ENCODE measurements at places on chromosomes 6 and 20.

- DNase-seq: no peak
Observed at GRCh38 chr20:63115651-63116411, 100.1 kb downstream of the YTHDF1 start.

DNA sequence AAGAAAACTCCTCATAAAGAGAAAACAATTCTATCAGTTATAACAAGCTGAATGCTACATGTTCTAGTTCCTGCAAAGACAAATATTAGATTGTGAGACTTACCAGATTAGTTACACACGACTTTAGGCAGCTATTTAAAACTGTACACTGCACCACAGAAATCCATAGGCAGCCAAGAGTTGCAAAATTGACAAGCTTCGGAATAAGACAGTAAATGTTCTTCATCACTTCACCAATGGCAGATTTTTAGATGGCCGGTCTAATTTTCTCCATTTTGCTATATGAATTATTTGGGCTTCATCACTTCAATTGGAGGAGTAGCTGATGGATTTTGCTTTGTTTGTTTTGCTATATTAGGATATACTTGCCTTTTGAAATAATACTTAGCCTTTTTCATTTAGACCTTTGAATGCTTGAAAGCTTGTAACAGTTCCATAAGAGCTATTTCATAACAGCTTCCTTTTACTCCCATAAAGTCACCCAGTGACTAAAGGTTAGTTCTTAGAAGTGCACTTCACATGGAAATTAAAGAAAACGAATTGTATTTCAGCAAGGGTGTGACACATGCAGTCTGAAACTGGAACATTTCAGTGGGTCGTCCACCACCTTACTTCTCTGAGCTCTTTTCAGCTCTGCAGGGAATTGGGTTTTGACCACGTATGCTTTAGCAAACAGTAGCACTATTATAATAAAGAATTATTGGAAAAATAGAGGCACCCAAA, at the start of gene ROS1:
ROS1 (minus strand) TSS at position 512 of the 723 bp plus-strand sequence; CDS start at position 226, 286 bp downstream.
- no peak for DNase-seq

GRCh38 chr20:13756551-13756950, 28.2 kb downstream of the ESF1 start:
- DNase-seq: no peak

GRCh38 chr6:105791179-105791578, 295.0 kb upstream of the PRDM1 start:
- no peak for DNase-seq

DNA sequence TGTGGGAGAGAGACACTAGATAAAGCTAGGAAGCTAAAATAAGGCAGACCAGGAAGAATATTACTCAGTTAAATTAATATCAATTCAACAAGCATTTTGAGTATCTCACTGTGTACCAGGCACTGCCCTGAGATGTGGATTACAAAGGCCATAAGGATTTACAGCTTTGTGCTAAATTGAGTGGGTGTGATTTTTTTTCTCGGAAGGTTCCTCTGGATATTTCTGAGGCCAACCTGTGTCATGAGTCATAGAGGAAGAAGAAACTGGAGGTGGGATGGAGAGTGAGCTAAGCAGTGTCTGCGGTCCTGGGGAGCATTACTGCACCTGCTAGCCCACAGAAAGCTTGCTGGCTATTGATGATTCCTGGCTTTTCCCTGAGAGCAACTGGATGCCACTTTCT, 135.2 kb downstream of the RFPL4B start:
- no peak for DNase-seq

DNA sequence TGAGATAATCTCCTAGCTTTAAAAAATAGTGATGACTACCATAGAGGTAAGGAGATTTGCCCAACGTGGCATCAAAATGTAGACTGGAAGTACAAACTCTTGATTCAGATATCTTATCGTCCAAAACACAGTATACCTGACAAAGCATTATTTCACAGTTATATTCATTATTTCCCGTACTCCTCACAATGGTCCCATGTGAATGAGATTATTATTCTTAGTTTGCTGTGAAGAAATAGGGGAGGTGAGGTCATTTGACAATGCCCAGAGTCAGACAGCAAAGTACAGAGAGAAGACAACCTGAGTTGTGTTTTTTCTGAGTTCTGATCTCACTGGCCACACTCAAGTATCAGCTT, 1.2 kb upstream of the TFB1M start:
- no peak for DNase-seq

DNA sequence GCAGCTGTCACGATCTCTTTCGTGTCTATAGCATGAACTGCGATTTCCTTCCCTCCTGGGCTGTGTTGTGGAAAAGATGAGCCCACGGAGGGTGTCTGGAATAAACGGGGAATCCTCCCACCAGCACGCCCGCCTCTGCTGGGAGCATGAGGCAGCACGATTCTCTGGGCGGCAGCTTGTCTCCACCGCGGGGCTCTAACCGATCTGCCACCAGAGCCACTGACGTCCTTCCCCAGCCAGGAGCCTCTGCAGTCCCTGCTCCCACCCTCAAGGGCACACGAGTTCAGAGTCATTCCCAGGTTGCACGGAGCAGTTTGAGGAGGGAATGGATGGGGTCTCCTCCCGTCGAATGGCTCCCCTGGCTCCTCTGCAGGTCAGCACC, 197.6 kb downstream of the DLL1 start:
- no peak for DNase-seq

DNA sequence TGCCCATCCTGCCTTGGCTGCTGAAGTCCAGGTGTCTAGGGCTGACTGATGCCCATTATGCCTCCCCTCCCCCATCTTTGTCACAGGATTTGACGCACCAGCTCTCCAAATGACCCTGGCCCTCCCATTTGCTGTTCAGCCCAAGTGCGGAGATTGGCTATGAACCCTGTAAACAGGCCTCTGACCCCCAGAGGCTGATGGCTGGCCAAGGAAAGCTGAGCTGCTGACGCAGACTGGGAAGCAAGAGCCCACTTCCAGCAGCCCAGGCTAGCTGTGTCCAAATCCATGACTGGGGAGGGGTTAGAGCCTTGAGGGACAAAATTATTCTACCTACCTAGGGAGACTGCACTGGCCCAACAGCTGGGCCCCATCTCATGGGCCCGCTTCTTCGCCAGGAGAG, 797 bp upstream of the GNRH2 start:
- no peak for DNase-seq

DNA sequence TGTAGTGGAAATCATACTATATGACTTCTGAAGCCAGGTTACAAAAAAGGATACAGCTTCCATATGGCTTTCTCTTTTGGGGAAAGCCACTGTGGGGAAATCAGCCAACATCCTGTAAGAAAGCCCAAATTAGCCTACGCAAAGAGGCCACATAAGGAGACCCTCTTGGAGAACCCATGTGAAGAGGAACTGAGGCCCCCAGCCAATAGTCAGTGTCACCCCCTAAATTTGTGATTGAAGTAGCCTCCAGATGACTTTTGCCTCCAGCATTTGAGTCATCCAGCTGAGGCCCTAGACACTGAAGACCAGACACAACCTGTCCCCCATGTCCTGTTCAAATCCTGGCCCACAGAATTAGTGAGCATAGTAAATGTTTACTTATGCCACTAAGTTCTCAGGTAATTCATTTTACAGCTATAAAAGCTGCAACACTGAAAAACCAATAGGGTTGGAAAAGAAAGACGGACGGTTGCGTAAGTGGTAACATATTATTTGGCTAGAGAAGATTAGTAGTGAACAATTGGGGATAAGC, 60.4 kb downstream of the HMGCLL1 start:
- DNase-seq: no peak

GRCh38 chr6:13987400-13987865, 62.7 kb downstream of the RNF182 start:
- no peak for DNase-seq

- no peak for DNase-seq
Observed at GRCh38 chr6:43491750-43492661, 14.6 kb downstream of the TJAP1 start.

- DNase-seq: no peak
Observed at GRCh38 chr6:90993770-90994169, 406.9 kb upstream of the MAP3K7 start.

- no peak for DNase-seq
Observed at GRCh38 chr6:2885967-2886735, 17.0 kb downstream of the SERPINB9 start.

DNA sequence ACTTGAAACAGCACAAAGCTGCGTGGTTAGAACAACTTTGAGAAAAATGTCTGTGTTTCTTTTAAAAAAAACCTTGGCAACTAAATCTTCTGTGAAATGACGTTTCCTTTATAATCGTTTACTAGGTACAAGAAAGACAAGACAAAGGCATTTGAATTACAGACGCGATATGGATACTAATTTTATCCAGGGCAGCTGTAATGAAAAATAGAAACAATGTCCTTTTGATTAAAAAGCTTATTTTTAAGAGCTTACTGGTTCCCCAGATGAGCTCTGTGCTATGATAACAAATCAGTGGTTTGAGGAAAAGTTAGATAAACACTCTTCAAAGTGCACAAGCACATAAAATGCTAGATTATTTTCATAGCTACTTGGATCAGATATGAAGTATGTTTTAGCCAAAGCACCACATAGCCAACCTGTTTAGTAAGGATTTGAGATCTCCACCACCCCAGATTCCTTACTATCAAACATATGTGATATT, 1.6 kb upstream of the SYNCRIP start:
- DNase-seq: no peak

DNA sequence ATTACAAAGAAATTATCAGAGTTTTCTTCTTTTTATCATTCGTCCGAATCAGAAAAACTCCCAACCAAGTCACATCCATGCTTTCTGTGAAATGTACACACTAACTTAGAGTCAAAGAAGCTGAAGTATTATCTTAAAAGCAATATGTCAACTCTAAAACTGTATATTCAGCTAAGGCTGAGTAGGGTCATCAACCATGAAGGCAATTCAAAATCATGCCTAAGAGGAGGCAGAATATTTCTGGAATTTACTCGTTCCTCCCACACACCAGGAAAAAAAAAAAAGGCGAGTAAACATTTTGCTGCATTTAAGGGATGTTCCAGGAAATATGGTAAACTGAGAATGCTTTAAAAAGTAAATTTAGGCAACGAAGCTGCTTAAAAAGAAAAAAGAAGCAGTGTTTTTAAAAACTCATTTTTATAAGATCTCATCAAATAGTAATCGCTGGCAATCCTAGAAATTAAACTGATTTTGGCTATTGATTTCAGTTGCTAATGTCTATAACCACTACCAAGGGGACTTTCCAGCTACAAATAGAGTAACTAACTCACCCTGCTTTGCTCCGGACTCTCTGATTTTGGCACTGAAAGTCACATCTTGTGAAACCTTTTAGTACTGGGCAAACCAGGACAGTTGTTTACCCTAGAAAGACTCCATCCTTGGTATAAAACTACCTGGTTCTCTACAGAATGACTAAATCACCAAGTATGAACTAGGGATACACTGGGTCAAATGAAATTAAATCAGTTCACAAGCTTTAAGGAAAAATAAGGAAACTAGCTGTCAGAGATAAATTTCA, 82.8 kb downstream of the MBOAT1 start:
- DNase-seq: no peak

DNA sequence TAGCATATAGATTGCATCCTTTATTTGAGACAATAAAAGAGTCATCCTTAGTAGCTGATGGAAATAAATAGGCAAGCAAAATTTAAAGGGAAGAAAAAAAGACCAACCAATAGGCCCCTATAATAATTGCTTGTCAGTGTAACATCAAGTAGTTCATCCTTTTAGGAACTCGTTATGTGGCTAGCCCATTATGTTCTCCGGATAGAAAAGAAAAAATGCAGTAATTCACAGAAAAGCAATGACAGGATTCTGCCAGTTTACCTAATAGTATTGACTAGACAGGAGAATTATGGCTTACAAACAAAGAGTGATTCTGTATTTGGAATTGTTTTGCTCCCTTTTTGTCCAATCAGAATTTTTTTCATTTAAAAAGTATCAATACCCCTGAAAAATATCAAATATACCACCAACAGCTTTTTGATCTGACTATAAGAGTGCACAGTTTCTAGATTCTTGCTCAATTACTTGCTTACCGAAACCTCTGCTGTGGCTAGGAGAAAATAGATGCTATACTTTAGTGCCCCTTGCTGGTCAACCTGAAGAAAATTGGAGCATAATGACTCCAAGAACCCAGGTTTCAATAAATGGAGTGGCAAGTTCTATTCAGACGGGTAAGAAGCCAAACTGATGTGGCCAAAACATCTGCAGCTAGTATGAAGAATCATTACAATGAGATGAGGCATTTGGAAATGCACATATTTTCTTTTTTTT, 91.5 kb upstream of the SASH1 start:
- DNase-seq: no peak

DNA sequence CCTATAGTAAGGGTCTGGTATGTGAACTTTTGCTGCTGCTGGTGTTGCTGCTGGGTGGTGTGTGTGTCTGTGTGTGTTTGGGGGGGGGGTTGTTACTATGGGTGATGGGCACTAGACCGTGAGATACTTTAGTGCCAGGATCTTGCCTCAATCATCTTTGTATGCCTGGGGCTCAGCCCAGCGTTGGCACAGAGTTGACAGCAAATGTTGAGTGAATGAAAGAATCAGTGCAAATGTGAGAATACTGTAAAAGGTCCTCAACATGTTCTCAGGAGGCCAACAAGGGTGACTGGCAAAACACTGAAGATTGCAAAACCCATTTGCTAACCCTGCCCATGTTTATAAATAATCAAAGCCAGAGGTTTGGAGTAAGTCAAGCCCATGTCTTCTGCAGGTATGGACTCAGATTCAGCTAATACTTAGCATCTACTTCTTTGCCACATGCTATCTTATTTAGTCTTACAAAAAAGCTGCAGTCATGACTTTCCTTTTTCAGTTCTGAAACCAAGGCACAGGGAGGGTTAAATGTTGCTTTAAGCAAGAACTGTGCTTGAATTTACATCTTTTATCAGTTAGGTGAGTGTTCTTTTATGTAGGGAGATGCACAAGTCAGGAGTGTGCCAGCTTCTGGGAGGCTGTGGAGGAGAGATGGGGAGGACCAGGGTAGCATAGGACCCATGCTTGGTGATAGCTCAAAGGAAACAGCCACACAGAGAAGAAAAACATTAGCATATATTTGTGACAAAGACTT, 125.3 kb upstream of the SPACA1 start:
- DNase-seq: no peak

DNA sequence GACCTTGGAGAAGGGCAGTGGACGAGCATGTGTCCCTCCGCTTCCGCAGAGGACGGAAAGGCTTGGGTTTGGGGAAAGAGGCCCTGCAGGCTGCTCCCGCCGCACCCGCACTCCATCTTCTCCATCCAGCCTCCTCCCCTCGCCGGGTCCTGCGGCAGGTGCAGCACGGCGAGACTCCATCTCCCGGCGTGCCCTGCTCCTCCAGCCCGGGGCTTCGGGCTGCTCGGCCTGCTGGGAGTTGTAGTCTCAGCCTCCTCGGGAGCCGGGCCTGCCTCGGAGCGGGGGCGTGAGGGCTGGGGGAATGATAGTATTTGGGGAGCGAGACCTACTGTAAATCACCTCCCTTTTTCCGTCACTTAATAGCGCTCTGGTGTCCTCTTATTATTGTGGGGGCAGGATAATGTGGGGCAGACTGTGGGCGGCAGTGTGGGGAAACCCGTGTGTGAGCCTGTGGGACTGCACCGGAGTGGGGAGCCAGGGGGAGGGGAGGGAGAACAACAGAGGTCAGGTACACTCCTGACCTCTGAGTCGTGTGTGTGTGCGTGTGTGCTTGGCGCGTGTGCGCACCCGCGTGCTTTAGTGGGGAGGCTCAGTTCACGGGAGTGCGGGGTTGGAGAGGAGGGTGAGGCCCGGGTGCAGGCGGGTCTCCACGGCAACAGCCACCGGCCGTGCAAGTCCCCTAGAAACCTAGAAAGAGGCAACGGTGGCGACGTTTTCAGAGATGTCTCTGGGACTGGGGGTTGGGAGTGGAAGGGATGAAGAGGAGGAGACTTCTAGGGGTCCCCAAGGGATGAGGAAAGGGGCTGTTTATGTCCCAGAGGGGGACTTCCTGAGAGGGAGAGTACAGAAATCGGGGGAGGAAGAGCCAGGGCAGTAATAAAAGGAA, 4.1 kb downstream of the TTBK1 start:
- no peak for DNase-seq

All from NCI-H2107 (cell line).